Caudate nucleus (tissue), 63 donors: ENCODE measurements at places on chromosomes 13 and 19.
A peak's percentile ranks its signal among the peaks of the same experiment; 100 is the strongest.

GRCh38 chr13:35978607-35979316, 152.4 kb downstream of the DCLK1 start:
- DNase-seq: no peak

DNA sequence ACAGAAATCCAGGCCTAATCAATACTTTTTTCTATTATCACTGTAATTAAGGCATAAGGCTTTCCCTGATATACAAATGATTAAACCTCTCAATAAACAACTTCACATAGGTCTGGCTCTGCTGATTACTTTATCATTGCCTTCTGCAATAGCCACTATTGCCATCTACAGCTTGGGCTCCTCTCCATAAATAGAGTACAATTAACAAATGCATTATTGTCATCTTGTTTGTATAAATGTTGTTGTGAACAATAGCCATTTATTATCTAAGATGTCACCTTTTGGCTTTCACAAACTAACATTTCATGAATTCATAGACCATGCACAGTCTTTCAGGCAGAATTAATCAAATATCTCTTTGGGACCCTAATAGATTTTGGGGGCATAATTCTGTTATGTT, 53.3 kb downstream of the NHLRC3 start:
- DNase-seq: no peak

DNA sequence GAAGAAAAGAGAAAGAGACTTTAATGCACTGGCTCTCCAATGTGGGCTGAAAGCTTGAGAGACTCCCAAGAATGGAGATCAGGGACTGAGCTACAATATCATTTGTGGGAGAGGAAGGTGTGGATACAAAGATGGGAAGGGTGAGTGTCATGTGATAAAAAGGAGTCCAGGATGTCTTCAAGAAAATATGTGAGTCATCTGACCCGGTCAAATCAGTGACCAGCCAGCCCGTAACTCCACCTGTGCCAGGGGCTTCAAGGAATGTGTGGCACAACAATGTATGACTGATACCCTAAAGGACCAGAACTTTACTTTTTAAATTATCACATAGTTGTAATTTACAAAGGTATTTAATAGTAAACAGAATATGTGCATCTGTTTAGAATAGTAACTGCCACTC, 97.2 kb downstream of the DOCK9 start:
- no peak for DNase-seq

DNA sequence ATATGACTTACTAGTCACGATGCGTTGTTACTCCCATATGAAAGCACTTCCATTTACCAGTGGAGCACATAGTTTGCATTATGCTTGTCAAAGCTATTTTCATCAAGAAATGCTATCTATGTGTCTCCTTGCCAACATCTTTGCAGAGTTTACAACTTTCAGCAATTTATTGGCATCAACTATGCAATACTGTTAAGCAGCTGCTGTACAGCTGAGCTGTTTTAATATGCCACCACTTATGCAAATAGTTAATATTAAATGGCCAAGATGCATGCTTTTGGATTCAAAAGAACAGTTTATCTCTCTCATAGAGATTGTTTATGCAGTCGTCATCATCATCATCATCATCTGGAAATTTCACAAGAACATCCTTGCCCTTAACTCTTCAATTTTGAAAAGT, 67.9 kb upstream of the KLF5 start:
- DNase-seq: no peak

DNA sequence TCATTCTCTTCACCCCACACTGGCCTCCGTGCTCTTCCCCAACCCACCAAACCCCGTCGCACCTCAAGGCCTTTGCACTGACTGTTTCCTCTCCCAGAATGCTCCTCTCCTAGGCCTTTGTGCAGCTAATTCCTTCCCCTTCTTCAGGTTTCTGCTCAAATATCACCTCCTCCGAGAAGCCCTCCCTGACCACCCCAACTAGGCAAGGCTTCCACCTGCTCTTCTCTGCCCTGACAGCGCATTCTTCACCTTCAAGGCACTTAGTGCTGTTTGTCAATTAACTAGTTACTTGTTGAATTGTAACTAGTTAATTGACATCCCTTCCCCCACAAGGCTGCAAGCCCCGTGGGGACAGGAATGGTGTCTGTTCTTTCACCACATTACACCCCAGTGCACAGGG, 7.8 kb upstream of the NCCRP1 start:
- DNase-seq: no peak

DNA sequence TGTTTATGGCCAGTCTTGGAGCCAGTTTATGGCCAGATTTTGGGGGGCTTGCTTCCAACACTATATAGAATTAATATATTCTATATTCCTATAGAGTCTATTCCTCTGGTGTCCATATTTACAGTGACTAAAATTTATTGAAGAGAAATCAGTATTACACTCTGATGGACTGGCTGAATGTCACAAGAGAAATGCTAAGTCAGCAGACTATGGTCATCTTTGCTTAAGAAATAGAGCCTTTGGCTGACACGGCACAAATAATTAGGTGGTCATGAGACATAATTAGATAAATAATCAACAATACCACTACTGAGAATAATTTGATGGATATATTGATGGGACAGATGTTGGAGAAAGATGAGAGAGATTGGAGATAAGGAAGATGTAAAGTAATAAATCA, 272.9 kb downstream of the SLITRK5 start:
- no peak for DNase-seq

DNA sequence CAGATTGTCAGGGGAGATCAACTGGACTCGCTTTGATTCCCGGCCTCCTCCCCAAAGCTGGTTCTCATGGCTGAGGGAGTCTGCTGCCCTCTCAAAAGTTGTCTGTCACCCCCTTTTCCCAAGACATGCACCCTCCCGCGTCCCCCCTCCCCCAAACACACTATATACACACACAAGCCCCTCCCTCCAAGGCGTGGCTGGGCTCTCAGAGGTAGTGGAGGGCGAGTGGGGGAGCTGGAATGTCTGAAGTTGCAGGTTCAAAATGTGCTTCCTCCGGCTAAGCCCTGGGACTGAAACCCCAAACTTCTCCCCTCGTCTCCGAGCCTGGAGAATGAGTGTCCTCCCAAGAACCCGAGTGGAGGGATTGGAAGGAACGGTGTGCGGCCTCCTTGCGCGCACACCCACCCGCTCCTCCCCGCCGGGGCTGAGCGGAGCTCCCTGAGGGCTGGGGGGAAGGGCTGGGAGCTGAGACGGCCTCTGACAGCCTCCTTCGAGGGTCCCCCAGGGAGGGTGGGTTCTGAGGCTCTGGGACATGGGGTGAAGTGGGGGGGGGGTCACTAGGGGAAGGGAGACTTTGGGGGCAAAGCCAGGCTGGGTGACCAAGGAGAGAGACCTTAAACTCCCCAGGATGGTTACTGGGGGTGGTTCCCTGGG, 9.9 kb upstream of the MEIS3 start:
- DNase-seq: no peak

DNA sequence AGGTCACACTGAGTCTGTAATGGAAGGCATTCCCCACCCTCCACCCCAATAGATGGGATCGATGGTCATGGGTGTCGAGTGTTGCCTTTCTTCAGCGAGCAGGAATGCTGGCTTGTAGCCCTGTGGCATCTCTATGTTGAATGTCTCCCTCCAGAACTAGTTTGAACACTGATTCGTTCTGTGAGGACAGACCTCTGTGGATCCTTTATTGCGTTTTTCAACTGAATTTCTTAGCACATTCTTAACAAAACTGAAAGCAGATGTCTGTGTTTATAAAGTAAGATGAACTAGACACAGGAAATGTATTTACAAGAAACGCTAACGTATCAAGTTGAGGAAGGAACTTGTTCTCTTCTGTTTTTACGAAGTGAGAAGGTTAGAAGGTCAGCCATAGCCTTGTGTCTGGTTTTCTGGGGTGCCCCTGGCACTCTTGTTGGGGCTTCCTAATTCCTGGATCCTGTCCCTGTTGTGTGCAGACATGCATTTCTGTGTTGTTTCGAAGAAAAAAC, 36.8 kb upstream of the TM9SF2 start:
- no peak for DNase-seq

GRCh38 chr19:17337675-17338432, 501 bp downstream of the GTPBP3 start:
- no peak for DNase-seq

- DNase-seq: no peak
Measured at GRCh38 chr19:11423164-11423790, 4.2 kb upstream of the RGL3 start.

DNA sequence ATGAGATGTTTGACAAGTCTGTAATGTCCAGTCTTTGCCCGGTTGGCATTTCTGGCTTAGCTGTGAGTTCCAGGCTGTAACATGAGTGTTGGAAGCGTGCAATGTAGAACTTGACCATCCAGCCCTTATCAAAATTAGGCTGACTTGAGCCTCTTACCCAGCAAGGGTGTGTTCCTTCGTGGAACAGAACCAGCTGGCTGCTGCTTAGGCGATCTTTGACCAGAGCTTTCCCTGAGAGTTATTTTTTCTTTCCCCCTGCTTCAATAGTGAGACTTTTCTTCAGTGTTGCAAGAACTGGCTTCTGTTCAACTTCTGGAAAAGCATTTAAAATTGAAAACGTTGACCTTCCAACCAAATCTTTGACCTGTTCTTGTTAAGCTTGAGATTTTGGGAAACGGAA, 6.5 kb downstream of the TNFSF13B start:
- DNase-seq: no peak

DNA sequence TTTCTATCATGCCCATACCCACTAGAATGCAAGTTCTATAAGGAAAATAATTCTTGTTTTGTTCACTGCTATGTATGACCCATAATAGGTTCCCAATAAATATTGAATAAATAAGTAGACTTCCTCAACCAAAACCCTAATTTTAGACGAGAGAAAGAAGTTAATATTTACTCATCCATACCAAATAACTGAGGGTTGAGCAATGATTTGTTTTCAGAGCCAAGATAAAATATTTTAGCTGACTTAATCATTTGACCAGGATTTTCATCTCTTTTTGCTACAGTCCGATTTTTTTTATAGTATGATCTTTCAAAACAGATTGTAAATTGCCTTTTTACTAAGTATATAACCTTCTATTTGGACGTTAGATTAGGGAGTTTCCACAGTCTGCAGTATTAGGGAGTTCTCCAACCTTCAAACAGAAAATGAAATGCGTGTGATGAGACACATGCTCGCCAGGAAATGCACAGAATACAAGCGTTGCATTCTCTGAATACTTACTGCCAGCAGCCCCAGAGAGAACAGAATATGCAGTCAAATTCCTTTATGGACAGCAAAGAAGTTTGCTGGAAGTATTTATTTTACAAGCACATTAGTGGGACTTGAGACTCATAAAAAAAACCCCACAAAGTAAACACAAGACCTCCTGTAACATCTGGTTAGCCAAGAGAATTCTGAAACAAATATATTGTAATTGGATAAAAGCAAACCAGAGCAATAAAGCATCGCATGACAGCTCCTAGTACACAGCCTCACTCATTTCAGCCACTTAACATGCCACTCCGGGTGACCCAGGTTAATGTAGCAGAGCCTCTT, 230.0 kb downstream of the MYO16 start:
- no peak for DNase-seq

DNA sequence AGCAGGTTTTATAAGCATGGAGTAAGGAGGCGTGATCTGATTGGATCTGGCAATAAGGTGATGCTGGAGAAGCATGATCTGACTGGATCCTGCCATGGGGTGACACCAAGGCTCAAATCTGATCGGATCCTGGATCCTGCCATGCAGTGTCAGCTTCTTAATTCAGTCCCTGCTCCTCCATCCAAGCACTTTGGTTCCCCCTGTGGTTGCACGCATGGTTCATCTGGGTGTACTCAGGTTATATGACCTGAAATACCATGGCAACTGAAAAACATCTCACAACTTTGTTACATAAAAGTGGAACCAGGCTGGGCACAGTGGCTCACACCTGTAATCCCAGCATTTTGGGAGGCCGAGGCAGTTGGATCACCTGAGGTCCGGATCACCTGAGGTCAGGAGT, 17.6 kb upstream of the KLK4 start:
- DNase-seq: no peak

GRCh38 chr13:59789558-59789957, 374.2 kb downstream of the DIAPH3 start:
- DNase-seq: no peak

DNA sequence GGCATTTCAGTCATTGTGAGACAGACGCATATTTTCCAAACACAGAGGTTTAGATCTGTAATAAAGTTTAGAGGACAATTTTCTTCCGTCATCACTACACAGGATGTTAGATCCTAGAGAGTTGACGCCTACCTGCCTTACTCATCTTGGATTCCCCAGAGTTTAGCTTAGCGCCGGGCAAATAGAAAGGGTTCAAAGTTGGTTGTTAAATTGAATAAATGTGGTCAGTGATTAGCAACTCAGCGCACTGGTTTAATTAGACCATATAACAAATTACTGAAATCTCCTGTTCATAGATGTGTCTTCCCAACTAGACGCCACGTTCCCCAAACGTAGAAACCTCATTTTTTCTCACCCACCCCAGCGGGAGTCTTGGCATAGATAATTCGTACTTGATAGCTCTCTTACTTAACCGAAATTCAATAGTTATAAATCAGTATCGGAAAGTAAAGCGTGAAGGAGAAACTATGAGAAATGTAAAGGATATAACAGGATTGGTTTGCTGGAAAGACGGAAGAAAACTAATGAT, 726 bp upstream of the UFM1 start:
- peak; percentile 9 for DNase-seq

DNA sequence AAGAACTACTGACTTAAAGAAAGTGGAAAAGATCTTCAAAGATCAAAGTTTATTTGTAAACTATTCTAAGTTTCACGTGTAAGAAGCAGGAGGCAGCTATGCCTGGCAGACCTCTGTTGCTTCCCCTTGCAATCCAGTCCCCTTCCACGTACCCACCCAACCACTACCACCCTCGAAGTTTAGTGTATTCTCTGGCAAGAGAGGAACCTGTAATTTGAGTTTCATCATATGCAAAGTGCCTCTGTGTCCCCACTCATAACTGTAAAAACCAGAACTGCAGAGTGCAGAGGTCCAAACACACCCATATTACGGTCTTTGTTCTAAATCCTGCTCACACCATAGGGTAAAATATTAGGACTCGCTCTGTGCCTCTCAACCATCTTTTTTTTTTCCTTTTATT, 75.8 kb upstream of the FRY start:
- no peak for DNase-seq

GRCh38 chr13:112934078-112934477, 34.9 kb upstream of the MCF2L start:
- no peak for DNase-seq

GRCh38 chr13:43240278-43240677, 216.9 kb downstream of the DNAJC15 start:
- DNase-seq: no peak

DNA sequence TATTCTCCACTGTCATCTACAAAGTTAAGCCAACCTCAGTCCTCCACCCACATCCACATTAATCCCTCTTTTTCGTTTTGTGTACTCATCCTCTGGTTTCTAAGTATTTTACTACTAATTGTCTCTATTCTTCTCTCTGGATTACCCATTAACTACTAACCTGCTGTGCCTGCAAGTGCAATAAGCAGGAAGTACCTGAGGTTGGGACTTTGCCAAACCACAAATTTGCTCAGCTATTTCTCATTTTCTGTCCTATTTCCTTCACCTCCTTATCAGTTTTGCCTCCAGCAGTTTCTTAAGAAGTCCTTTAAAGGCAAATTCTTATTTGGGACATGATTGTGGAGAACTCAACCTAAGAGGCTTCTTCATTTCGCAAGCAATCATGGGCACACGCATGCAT, 1708.9 kb downstream of the SLITRK5 start:
- DNase-seq: no peak

GRCh38 chr19:46634656-46635218, 1.3 kb downstream of the GNG8 start:
- DNase-seq: no peak
